SK-N-SH (cell line): ENCODE measurements at places on chromosomes 1 and 21. TPM values are rescaled to one million over a fixed set of nuclear protein-coding genes. Genes with fewer than 3 reads are reported as not detected.

Gene LIN28A
- polyA plus RNA-seq: not detected in 2 replicates

DNA sequence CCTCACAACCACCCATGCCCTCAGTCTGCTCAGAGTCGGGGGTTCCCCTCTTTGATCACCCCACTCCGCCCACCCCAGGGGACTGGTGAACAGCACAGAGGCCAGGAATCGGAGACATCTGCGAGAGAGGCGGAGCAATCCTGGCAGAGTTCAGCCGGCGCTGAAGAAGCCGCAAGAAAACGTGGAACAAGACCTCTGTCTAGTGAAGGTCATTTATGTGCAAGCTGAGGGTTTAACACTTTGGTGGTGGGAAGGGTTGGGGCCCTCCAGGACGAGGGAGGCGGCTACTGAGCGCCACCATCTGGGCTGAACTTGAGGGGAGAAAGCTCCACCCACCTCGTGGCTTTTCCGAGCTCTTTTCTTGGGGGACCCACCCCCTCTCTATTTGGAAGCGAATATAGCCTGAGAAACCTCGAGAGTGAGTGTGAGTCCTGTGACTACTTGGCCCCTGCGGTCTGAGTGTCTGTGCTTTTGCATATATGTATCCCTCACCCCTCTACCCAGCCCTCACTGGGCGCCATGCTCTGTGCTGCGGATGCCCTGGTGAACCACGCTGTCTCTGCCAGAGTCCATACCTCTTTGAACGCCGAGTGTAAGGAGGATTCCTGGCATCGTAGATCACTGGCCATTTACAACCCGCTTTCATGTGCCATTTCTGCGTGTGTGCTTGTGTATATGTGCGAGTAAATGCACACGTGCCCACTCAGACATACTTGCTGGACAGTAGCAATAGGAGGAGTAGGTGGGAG is 1.2 kb upstream of the EPHA10 start:
- peaks cover 13% of the 10 kb centered on the region; the same call in 1 of the 2 replicates for H3K4me1 ChIP-seq
- H3K27me3 ChIP-seq: peaks cover 40% of the 10 kb centered on the region
- peak overlapping the region; percentile 42 for H3K4me3 ChIP-seq
- no peak overlapping the region for H3K27ac ChIP-seq
- no peaks in the 10 kb centered on the region for H3K36me3 ChIP-seq

GRCh38 chr1:40868051-40868723 is 6.0 kb upstream of the CITED4 start:
- H3K4me1 ChIP-seq: peaks cover 2% of the 10 kb centered on the region; the same call in 1 of the 2 replicates
- H3K27me3 ChIP-seq: no peaks in the 10 kb centered on the region
- H3K27ac ChIP-seq: no peak overlapping the region

- H3K36me3 ChIP-seq: no peaks in the 10 kb centered on the region
- DNase-seq: no peak
- no peaks in the 10 kb centered on the region; the same call in 1 of the 2 replicates for H3K4me1 ChIP-seq
- H3K4me3 ChIP-seq: no peak overlapping the region
Observed at GRCh38 chr1:187903223-187903622, 1074.5 kb downstream of the PLA2G4A start.
